ENCODE measurements at places on chromosomes 4 and X.
A peak's percentile ranks its signal among the peaks of the same experiment; 100 is the strongest.

DNA sequence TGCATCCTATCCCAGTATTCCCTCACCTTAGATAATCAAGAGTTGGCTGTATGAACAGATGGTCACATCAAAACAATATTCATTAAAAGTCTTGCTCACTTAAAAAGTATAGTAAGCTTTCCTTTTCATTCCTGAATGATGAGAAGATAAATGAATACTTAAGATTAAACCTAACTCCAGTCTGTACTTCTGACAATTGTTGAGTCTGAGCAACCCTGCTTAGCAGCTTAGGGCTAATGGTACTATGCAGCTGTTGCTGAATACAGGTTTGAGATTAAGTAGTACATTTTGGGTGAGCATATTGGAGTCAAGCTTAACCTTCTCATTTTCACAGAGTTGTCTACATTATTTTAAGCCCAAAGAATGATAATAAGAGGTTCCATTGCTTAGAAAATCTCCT lies 121.7 kb upstream of the ETNPPL start:
- peak; percentile 47 for DNase-seq

GRCh38 chrX:96997196-96997595 lies 113.5 kb downstream of the RPA4 start:
- peak; percentile 2 for DNase-seq

GRCh38 chrX:151983186-151983585 lies 8.7 kb upstream of the GABRE start:
- DNase-seq, result no peak

DNA sequence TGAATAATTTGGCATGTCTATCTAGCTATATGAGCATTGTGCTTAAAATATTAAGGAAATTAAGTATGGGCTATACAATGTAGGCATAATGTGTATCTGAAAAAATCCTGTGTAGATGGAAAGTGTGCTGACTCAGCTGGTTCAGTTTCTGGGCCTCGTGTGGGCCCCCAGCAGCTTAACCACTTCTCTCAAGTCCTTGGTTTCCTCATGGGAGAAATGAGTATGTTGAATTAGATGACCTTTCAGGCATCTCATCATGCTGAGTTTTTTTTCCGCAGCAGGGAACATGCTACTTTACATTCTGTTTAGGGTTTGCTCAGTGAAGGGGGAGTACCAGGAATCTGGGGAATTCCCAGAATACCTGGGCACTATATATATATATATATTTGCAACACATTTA lies 30.5 kb downstream of the RHOH start:
- no peak for DNase-seq

DNA sequence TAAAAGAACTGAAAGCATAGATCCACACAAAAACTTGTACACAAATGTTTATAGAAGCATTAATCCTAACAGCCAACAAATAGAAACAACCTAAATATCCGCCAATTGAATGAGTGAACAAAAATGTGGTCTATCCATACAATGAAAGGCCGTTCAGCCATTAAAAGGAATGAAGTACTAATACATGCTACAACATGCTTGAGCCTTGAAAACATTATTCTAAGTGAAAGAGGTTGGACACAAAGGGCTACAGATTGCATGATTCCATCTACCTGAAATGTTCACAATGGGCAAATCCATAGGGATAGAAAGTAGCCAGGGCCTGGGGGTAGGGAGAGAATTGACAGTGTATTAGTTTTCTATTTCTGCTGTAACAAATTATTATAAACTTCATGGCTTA lies 169.2 kb downstream of the SPCS3 start:
- DNase-seq, result no peak

GRCh38 chr4:152594978-152595925 lies 59.4 kb upstream of the FBXW7 start:
- peak; percentile 17 for DNase-seq

GRCh38 chr4:106494066-106494465 lies 125.5 kb upstream of the GIMD1 start:
- peak; percentile 65 for DNase-seq

DNA sequence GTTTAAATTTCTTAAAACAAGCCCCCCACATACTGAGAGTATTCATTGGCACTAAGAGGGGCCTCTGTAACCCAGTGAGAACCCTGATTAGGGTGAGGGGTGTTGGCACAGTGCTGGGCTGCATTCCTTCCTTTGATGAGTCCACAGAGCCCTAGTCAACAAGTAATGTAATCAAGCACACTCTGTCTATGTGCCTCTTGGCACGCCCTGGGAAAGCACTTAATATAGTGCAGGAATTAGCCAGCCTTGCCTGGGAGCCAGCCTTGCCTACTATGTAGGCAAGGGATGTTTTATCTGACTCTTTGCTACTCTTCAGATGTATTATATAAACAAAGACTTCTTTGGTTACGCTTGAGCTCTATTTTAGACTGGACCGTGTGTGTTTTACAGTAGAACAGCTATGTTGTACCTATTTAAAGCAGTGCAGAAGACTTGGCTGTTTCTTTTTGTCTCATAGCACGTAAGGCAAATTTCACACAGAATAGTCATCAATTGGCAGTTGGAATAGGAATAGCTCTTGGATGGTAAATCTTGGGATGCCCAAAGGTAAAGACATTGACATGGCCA lies 64.3 kb downstream of the FRAS1 start:
- no peak for DNase-seq

- no peak for DNase-seq
Measured at GRCh38 chr4:163747886-163748285, 253.4 kb downstream of the TMA16 start.

- no peak for DNase-seq
Measured at GRCh38 chr4:134650461-134650860, 448.9 kb upstream of the PABPC4L start.

GRCh38 chr4:147605499-147605898 lies 11.7 kb upstream of the TMEM184C start:
- DNase-seq, result no peak

DNA sequence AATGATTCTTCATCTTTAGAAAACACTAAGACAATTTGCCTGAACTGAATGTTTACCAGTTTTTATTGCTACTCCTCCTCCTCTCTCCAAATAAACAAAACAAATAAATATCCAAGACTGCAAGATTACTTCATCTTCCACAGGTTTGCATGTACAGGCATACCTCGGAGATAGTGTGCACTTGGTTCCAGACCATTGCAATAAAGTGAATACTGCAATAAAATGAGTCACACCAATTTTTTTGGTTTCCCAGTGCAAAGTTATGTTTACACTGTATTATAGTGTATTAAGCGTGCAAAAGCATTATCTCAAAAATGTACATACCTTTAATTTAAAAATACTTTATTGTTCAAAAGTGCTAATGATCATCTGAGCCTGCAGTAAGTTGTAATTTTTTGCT lies 53.3 kb downstream of the FBXL5 start:
- no peak for DNase-seq

DNA sequence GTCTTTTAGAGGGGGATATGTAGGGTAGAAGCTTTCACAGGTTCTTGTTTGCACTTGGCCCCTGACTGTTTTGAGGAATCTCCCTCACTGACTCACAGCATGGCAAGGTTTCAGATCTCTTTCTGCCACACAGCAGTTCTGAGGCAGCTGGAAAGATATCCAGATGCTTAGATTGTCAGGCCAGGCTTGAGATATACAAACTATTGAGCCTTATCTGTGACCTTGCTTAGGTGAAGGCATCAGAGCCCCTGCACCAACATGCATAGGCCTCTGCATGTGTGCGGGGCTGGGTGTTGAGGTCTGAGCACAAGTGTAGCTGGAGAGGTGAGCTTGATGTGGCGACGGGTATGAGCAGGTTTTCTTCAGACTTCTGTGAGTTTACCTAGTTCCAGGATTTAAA lies 80.9 kb upstream of the MSANTD1 start:
- peak; percentile 20 for DNase-seq

DNA sequence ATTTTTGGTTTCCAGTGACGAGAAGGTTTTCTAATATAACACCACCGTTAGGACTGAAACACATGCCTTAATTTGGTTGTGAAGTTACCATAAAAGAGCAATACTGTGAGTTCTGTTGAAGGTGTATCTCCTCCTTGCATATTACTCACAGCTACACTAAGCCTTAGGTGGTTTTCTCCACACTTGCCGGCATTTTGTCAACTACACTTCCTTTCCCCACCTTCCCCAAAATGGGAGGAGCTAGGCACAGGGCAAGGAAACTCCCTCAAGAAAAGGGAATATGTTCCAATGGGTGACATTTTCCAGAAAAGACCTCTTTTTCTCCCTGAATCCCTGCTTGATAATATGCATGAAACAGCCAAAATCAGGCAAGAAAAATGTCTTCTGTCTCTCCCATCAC lies 44.8 kb downstream of the RELL1 start:
- DNase-seq, result no peak

DNA sequence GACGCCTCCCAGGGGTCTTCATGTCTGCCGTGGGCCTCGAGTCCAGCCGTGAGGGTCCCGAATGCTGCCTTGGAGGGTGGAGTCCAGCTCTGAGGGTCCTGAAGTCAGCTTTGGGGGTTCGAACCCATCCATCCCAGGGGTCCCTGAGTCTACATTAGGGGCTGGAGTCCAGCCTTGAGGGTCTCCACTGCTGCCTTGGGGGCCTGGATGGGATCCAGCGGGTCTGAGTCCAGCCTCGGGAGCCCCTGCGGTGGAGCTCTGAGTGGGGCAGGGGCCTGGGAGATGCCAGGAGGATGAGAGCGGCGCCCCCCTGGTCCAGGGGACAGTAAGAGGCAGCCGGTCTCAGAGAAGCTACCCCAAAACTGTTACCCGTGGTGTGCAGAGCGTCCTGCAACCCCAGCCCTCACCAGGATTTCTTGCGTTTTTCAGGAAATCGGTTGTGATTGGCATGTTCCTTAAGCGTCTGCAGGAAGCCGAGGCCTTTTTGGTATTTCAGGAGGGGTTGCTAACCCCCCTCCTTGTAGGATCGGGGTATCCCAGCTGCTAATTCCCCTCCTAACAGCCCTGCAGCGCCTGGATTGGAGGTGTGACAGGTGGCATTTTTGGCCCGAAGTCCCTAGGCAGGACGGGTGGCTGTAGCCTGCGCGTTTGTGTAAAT lies 1.7 kb upstream of the GTPBP6 start:
- DNase-seq, result no peak

DNA sequence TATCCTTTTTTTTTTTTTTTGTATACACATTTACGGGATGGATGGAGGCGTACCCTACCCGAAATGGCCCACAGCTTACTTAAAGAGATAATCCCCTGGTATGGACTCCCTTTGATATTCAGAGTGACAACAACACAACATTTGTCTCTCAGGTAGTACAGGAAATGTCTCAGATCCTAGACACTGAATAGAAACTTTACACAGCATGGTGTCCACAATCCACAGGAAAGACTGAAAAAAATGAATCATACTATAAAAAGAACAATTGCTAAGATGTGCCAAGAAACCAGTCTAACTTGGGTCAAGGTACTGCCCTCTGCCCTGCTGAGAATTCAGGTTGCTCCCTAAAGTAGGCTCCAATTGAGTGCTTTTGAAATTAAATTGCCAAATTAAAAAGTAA lies 100.8 kb upstream of the LANCL3 start:
- DNase-seq, result no peak

- DNase-seq, result no peak
Measured at GRCh38 chr4:125360727-125361126, 46.0 kb downstream of the FAT4 start.

GRCh38 chr4:77921701-77922100 lies 59.1 kb downstream of the MRPL1 start:
- DNase-seq, result peak; percentile 90

DNA sequence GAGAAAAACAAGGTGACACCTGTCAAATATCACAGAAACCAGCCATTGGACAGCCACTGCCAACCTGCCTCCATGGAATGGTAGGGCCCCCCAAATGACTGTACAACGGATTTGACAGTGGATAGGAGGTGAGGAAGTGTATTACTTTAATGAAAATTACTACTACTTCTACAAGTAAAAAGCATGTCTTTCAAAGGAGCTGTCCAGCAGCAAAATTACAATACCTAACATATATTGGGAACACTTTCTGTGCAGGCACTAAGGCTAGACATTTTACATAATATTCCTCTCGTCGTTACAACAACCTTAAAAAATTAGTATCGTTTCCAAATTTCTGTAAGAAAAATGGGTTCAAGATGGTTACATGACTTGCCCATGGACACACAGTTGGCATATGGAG lies 14.9 kb downstream of the PPP3CA start:
- no peak for DNase-seq

DNA sequence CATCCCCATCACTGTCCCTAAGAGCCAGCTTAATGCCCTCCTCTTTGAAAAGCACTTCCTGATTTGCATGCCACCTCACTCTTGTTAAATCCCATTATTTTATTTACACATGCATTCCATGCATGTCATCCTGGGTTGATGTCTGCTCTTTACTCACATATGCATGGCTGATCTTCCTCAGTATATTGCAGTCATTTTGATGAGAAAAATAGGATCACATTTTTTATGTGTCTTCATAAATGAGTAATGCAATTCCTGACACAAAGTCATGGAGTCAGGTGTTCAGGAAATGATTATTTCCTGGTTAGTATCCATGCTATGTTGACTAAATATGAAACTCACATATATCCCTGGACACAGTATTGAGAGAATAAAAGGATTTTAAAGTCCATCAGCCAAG lies 204.7 kb downstream of the SLIT2 start:
- DNase-seq, result peak; percentile 35

GRCh38 chr4:107292979-107293378 lies 256.9 kb upstream of the DKK2 start:
- DNase-seq, result no peak

- DNase-seq, result no peak
Measured at GRCh38 chrX:42077675-42078074, 154.3 kb upstream of the CASK start.

DNA sequence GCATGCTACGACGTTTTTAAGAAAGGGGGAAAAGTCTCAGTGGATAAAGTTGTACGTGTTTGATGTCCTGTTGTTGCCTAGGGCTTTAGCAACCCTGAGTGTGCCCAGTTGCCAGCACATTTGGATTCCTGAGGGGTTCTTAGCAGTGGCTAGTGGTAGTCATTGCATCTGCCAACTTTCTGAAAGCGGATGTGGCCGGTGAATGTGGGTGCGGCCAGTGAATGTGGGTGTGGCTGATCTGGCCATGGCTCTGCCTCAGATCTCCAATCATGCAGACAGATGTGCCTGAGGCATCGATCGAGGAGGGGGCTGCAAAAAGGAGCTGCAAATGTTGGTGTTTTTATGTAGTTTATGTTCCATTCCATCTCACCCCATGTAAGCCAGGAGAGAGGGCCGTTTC lies 41.5 kb upstream of the FAT1 start:
- no peak for DNase-seq

DNA sequence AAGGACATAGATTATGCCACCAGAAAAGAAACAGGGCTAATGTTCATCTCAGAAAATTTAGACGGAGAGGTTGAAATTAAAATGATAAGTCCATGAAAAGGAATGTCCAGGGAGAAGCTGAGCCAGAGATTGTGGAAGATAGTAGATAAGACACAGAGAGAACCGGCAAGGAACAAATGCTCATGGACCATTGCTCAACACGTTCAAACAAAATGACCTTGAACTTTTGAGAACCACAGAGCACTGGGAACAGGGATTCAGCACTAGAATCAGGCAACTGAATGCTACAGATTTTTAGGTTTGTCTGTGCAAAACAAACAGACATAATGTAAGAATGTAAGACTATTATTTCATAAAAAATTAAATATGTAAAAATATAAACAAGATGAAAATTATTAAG lies 206.3 kb downstream of the PDGFC start:
- DNase-seq, result no peak

All from fibroblast of skin of abdomen (primary cell).